ENCODE measurements at places on chromosomes 7 and 10.
A peak's percentile ranks its signal among the peaks of the same experiment; 100 is the strongest.

DNA sequence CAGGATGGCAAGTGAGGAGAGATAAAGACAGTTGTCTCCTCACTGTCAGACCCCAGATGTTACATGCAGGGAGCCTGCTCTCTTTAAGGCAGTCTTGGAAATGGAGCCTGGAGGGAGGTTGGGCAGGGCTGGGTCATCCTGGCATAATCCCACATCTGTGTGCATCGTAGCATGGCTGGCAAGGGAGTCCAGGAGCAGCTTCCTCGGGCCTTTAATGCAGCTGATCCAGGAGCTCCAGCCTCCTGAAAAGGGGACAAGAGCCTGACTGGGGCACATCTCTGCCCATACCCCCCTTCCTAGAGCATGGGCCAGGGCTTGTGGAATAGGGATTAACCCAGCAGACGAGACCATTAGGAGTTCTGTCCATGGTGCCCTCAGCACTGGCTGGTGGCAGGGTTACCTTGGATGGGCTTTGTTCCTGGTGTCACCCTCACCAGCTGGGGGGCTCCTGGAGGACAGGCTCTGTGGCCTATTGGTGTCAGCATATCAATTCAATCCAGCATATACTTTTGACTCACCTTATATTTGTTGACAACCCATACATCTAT lies 34.9 kb downstream of the TBATA start:
- DNase-seq, result no peak

- no peak for DNase-seq
These were observed 8.8 kb upstream of the OR2A2 start for GRCh38 chr7:144100607-144101006.

DNA sequence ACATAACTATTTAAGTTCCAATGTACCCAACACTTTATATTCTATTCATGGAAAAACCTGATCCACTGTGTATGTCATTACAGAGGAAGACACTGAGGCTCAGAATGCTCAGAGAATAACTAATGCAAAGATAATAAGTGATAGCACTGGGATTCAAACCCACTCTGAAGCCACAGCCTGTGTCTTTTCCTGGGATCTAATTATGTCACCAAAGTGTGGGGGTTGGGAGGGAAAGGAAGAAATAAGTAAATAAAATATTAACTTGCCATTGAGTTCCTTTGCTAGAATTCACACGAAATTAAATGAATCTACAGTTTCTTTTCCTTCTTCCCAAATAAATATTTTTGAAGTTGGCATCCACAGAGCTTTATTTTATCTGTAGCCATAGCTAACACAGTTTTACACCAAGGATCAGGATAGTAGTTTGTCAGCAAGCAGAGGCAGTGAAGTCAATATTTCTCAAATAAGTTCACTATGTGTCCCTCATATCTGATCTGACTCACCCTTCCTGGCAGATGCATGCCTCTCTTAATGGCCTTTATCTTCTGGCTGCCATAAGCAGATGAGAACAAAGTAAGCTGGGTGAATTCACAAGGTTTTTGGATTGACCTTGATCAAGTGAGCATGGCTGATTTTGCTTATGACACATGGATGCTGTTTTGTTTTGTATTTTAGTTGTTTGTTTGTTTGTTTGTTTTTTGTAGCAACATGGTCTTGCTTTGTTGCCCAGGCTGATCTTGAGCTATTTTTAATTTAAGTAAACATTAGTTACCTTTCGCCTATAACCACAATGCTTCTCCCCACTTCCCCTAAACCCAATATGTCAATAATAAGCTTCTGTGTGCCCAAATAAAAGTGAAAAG lies 6.3 kb downstream of the RAPGEF5 start:
- DNase-seq, result peak; percentile 45

DNA sequence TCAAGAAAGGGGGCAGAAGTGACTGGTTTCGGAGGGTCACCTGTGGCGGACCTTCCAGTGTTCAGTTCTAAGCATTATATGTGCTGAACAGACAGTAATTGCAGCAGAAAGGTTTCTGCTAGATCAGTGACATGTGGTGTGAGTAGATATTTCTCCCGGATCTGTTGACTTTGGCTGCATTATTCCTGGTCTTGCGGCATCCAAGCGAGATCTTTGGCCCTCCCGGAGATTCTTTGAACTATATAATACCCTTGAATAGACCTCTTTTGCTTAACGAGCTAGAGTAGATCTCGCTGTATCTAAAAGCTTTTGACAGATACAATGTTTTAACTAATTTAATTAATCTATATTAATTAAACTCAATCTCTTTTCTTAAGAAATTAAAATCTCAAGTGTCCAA lies 99.8 kb downstream of the PTN start:
- DNase-seq, result no peak

- DNase-seq, result no peak
These were observed 396.4 kb upstream of the STEAP1 start for GRCh38 chr7:89757910-89758309.

DNA sequence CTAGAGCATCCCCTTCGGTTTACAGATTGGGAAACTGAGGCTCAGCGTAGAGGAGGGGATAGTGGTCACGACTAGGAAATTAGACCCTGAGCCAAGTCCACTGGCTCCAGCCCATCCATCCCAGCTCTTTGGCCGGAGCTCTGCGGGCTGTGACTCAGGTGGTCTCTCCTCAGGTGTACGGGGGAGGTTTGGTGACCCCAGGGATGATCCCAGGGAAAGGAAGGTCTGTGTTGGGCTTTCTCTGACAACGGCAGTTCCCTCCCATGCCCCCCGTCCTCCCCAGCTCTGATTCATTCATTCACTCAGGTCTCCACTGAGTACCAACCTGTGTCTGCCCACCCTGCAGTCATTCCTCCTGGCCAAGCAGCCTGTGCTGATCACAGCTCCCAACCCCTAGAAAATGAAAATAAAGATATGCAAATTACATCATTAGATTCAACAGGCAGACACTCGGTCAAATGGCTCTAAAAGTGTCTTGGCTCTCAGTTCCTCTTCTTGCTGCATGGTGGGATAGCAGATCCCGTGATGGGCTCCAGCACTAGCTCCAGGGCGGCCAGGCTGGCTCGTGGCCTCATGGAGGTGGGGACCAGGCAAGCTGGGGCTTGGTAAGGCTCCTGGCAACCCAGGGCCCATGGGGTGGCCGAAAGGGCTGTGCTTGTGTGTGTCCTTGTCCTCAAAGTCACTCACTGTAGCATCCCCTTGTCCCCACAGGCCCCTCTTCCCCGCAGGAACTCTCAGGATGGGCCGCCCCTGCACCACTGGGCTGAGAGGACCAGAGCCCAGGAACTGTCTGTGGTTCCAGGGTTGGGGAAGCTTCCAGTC lies 37.8 kb downstream of the CLRN3 start:
- DNase-seq, result no peak
